H7 (cell line): ENCODE measurements at places on chromosomes 2 and 18.

GRCh38 chr2:173401716-173402326, 47.1 kb downstream of the CDCA7 start:
- DNase-seq: no peak

- peak; percentile 95 for DNase-seq
These were observed 72.9 kb downstream of the EN1 start for GRCh38 chr2:118774458-118775133.

DNA sequence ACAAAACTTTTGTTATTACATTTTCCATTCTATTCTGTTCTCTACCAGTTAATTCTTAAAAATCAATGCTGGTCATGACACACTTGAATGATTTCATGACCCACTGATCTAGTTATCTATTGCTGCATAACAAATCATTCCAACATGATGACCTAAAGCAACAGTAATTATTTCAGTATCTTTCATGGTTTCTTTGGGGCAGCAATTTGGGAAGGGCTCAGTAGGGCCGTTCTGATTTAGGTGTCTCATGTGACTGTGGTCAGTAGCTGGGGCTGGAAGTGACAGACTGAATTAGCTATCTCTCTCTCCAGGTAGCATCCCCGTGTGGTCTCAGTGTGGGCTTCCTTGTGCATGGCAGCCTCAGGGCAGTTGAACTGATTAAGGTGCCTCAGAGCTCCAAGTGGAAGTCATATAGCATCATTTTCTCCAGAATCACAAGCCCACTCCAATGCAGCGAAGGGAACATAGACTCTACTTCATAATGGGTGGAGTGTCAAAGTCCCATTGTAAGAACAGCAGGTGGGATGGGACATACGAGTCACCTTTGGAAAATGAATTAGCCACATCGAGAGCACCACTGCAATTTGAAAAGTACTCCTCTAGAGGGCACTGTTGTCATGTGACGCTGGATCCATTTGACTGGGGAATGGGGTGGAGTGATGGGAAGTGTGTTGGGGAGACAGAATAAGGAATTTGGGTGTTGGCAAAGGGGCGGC, 39.1 kb upstream of the FAM136A start:
- peak; percentile 84 for DNase-seq

DNA sequence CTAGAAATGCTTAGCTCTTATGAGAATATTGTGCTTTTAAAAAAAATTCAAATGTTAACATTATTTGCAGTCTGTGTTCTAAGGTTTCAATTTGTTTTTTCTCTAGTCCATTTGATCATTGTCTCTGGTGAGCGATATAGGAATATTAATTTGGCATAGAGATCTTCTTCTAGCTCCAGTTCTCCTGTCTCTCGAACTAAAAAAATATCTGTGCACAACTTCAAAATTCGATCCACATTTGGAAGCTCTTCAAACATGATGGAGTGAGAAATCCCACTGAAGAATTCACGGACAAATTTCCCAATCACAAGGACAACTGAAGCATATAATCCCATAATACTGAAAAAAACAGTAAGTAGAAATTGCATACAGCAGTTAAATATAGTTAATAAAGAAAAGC, 145.6 kb downstream of the NAPG start:
- no peak for DNase-seq

DNA sequence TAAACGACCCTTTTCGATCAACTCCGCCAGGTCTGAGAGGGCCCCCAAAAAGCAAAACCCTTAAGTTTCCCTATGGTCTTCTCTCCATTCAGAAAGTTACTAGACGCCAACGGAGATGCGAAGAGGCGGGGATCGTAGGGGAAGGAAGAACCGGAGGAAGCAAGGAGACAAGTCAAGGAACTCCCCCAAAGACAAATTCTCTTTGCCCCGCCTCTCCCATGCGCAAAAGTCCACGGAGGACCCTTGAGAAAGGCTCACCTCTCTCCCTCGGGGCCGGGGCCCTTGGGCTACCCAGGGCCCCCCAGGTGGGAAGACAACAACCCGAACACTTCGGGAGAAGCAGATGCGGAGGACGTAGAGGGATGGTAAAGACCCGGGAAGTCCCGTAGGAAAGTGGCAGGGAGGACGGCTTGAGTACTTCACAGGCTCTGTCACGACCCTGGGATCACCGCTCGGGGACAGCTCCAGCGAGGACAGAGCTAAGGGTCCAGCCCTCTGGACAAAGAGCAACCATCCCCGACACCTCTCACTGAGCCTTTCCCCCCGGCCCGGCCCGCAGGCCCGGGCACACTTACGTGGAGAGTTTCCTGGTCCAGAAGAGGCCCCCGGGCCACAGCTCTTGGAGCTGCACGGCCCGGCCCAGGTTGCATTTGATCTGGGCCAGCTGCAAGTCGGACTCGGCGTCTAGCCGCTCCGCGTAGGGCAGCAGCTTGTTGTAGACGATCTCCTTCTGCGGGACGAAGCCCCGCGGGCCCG, 647 bp downstream of the PSME4 start:
- peak; percentile 63 for DNase-seq
